T-helper 1 cell (primary cell): ENCODE measurements at places on chromosomes 2 and 18.

DNA sequence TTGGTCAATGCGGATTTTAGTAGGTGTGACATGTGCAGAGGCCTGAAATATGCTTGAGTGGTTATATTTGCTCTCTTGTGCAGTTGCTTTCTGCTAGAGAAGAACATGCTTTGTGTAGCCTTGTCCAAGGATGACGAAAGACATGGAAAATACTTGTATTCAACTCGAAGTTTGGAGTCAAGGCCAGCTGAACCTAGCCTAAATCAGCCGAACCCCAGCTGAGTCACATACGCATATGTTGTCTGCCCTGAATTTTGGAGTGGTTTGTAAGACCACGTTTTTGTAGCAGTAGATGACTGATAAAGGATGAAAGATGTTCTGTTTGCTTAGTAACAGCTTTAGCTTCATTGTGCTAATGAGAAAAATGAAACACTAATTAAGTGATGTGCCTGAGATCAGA is 22.5 kb upstream of the SPAG16 start:
- no peak for DNase-seq

DNA sequence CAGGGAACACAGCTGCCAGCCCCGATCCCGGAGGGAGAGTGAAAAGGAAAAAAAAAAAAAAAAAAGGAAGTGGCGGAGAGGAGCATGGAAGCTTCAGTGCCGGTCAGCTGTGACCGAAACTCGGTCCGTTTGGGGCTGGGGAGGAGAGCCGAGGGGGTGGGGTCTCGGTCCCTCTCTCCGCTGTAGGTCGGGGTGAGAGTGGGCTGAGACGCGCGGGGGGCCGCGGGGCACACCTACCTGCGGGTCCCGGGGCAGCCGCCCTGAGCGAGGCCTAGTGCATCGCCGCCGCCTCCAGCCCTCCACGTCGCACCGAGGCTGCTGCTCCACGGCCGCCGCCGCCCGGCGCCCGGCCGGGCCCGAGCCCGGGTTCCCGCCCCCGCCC is 536 bp downstream of the VPS54 start:
- no peak for DNase-seq

DNA sequence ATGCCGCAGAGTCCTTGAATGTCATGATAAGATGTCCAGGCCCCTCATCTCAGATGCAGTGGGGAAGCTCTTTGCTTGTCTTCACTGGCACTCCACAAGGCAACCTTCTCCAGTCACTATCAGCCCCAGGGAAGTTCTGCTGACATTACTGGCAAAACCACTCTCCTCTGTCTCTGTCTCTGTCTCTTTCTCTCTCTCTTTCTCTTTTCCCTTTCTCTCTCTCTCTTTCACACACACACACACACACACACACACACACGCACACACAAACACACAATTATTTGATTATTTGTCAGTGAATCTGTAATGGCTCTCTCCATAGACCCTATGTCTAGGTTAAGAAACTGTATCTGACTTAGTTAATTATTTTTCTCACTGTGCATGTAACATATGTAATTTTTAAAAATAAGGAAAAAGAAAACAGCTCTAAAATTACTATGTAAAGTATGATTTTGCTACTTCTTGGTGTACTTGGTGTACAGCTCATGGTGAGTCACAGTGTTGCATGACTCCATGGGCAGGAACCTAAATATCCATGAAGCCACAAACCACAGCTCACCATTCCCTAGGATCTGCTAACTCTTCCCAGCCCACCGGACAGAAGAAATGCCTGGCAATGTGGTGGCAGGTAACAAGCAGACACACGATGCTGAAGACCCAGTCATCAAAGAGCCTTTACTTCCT is 594.9 kb upstream of the ID2 start:
- DNase-seq, result no peak

GRCh38 chr18:59927246-59927825 is 27.5 kb downstream of the PMAIP1 start:
- DNase-seq, result no peak

GRCh38 chr18:69480460-69480859 is 79.8 kb downstream of the DOK6 start:
- no peak for DNase-seq

DNA sequence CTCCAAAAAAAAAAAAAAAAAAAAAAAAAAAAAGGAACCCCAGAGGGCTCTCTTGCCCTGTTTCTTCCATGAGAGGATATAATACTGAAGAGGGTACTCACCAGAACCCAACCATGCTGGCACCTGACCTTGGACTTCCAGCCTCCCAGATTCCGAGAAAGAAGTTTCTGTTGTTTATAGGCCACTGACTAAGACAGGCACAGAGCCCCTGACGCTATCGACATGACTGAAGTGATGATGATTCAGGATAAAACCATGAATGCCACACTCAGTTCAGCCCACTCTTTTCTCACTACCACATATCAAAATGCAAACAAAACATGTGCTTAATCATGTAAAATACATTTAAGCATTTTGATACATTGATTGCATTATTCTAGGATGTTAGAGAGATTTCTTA is 66.1 kb upstream of the CDCA7 start:
- DNase-seq, result no peak

GRCh38 chr2:27202854-27203253 is 9.0 kb upstream of the ATRAID start:
- DNase-seq, result no peak

DNA sequence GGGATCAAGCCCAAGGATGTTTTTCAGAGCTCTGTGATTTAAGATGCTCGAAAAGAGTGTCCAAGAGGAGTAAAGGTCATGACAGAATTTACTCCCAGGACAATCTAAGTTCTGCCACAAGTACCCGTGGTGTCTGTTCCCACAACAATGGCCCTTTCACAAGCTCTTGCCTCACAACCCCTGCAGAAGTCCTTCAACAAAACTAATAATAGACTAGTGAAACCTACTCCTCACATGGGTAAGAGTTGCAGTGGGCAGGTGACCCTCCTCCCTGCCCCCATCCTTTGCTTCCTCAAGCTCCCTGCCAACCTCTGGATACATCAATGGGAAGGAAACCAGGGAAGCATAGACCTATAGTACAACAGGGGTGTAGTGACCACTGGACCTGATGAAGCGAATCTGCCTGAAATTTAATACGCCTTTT is 34.9 kb downstream of the PTCD3 start:
- DNase-seq, result no peak

DNA sequence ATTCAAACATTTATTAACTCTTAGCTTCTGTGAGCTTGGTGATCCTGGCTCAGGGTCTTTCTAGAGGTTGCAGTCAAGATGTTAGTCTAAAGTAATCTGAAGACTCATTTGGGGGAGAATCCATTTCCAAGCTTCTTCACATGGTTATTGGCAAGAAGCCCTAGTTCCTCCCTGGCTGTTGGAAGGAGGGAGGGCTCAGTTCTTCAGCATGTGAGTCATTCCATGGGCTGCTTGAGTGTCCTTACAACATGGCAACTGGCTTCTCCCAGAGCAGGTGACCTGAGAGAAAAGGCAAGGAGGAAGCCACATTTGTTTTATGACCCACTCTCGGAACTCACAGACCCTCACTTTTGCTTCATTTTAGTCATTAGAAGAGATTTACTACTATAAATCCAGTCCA is 10.6 kb upstream of the C2orf74 start:
- no peak for DNase-seq

DNA sequence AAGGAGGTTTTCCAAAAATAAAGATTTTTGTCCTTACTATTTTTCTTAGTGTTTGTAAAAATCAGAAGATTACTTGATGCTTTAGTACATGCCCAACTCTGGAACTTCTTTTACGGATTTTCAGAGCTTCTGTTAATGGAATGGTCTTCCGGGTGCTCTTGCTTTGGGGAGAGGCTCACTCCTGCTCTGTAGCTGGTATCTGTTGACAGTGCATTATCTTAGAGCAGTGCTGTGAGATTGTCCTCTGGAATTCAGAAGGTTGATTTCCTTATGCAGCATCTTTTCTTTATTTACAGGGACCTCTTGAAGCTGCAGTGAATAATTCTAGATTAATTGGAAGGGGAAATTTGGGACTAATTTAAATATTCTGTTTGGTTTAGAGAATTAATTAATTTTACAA is 4.6 kb downstream of the MAPRE2 start:
- no peak for DNase-seq

DNA sequence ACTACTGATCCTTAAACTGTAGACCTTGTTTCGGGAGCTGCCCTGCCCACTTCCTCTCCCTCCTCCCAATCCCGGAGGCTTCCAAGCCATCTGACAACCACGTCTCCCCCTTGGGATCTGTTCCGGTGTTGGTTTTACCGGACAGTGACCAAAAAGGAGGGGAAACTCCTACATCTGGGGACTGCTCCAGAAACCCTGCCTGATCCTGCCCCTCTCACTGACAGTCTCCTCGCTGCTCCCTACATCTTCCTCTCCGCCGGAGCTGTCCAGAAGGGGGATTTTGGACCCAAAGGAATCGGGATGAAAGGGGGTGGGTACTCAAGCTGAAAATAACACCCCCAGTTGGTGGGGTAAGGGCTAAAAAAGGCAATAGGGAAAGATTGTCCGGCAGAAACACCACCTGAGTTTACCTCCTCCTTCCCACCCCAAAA is 1.5 kb downstream of the INO80D start:
- DNase-seq, result no peak

GRCh38 chr2:241011296-241011600 is 12.8 kb downstream of the SNED1 start:
- no peak for DNase-seq

DNA sequence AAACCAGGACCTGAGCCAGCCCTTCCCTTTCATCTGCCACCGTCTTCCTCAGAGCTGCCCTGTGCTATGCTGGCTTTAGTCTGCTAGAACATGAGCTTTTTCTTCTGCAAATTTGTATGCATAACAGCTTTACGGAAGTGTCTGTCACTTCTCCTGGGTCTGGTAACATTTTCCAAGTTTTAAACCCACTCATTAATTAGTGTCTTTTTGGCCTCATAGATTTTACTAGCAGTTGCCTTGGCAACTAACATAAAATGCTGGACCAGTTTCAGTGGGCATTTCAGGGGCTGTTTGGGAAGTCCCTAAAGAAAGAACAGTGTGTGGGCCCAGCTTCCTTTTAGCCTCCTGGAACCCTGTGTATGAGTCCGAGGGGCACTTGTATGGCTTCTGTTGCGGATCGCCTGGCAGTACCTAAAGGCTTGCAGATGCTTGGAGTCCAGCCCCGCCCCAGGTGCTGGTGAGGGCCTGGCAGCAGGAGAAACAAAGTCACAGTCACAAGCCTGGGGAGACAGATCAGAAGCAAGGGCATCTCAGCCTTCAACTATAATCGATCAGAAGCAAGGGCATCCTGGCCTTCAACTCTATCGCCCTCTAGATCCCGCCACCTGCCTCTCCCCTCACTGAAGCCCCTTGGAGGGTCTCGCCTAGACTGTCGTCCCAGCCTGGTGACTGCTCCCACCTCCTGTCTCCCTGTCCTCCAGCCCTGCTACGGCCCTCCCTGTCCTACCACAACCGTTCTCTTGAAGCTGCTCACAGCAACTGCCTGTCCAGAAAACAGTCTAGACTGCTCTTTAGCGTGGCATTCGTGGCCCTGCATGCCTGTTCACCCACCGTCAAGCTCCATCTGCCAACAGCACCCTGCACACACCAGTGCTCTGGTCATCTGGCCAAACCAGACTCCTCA is 36.8 kb upstream of the MAPRE3 start:
- no peak for DNase-seq

DNA sequence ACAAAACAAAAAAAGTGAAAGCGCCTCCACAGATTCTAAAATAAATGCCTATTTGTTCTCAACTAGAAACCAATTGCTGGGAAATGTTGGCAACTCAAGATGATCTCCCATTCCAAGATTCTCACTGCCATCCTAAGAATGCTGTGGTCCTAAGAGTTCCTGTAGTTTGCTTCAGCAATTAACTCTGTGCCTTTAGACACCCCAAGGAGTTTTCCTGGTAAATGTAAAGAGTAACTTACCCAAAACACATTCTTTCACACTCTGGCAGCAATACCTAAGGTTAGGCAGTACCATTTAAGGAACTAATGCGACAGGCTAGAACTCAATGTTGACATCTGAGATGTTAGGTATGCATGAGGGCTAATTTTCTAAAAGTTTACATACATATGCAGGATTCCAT is 58.8 kb upstream of the TANK start:
- DNase-seq, result no peak

DNA sequence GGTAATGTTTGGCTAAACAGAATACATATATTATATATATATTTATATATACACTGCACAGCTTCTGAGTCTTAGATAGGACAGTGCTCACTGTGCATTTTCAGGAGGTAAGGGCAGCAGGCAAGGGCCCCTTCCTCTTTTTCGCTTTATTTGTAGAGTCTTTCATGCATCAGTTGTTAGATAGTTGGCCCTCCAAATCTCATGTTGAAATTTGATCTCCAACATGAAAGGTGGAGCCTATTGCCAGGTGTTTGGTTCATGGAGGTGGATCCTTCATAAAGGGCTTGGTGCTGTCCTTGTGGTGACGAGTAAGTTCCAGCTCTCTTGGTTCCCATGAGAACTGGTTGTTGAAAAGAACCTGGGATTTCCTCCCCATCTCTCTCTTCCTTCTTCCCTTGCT is 48.1 kb downstream of the TSN start:
- no peak for DNase-seq

- no peak for DNase-seq
Observed at GRCh38 chr2:34875091-34875745, 1276.1 kb upstream of the FAM98A start.

DNA sequence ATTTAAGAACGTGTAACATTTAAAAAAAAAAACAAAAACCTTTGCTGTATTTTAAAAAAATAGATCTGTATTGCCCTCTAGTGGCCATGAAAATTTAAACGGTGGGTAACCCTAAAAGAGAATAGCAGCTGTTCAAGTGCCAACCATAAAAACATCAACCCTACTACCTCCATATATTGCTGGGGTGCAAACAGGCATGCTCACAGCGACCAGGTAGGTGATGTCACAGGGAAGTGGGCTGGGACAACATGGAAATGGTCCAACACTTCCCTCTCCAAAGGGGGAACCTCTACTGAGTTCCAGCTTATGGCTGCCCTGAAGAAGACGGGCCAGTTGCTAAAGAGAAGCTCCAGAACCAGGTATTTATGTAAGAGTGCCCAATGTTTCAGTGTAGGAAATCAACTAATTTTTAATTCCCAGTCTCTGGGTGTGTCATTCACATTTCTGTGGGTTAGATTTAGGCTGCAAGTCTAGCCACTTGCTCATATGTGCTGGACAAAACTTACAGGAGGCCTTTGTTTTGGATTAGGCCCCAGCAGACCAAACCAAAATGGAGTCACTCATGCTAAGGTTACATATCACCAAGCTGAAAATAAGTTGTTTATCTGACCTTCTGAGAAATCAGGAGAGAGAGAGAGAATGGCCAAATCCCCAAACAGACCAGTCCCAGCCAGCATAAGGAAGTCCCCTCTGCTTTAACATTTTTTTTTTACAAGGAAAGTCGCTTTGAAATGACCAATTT is 54.5 kb downstream of the SKA1 start:
- DNase-seq, result no peak
